Left lung (tissue), 14 donors: ENCODE measurements at places on chromosomes 12 and 14. TPM values are rescaled to one million over a fixed set of nuclear protein-coding genes. Genes with fewer than 3 reads are reported as not detected.

DNA sequence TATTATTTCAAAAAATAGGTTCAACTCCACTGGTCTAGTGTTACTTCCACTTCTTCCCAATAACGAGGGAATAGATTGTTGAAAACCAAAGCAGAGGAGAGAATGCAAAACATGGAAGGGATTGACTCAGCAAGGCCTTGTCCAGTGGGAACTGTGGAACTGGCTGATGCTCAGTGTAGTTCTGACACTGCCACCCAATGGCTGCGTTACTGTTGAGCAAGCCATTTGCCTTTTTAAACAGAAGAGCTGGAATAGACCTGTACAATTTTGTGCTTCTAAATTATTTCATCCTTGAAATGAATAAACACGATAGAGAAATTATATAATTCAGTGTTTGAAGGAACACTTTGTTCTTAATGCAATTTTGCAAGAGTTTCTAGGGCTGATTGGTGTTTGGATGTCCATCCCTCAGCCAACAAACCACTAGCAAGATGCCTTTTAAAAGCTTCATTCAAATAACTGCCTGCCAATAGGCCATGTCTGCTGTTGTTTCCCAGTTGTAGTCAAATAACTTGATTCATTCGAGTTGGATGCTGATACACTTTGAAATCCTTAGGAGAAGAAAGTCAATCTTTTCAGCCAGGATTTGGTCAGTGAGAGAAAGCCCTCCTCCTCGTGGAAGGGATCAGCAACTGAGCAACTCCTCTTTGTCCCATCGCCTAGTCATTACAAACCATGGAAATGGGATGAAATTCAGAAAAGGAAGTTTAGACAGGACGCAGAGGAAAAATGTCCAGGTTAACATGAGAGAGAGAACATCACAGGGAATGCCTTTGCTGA is 7.3 kb upstream of the MGP start:
- no peak for DNase-seq

Gene LRRIQ1
- 6.5 TPM for polyA plus RNA-seq

- DNase-seq, result no peak
These were observed 23.9 kb downstream of the L2HGDH start for GRCh38 chr14:50288146-50288545.

Gene MANSC1
- 25.0 TPM for polyA plus RNA-seq

DNA sequence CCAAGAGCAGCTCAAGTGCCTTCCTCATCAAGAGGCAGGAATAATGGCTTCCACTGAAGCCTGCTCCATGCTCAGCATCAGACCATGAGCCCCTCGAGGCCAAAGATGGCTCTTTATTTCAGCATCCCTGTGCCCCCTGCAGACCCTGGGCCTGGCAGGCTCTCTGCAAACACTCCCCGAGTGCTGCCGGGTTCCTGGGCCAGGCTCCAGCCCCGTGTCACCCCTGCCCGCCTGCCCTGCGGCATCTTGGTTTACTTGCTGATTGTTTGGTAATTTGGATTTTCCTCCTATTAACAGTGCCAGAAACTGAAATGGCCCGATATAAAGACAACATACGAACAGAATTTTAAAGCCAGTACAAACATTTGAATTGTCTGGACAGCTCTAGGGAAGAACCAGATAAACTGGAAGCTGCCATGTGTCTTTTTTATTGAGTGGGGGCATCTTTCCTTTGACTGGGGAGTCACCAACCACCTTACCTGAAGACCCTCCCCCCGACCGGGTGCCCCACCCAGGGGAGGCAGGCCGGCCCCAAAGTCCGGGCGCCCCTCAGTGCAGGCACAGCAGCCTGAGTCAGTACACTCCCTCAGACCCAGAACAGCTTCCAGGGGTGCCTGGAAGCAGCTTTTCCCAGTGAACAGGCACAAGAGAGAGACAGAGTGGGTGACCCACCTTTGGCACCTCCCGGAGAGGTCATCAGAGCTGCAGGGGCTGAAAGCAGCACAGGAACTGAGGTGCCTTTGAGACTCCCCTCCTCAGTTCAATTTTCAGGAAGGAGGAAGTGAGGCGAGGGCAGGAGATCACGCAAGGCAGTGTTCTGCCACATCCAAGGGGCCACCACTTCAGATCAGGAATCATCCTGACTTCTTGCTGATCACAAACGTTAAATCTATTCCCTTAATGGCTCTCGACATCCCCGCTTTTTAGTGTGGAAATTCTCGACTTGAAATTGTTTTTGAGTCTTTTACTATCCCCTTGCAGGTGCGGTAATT is 30.6 kb downstream of the ITPK1 start:
- no peak for DNase-seq
